Stomach (tissue), 19 donors: ENCODE measurements at places on chromosomes 7 and 10.

- H3K27me3 ChIP-seq = no peaks in the 10 kb centered on the region
- DNase-seq = peak; percentile 42
- peaks cover 42% of the 10 kb centered on the region for H3K4me1 ChIP-seq
- peak overlapping the region; percentile 52 for H3K27ac ChIP-seq
- H3K4me3 ChIP-seq = no peak overlapping the region
These were observed 140.1 kb downstream of the GLI3 start for GRCh38 chr7:42096681-42097561.

DNA sequence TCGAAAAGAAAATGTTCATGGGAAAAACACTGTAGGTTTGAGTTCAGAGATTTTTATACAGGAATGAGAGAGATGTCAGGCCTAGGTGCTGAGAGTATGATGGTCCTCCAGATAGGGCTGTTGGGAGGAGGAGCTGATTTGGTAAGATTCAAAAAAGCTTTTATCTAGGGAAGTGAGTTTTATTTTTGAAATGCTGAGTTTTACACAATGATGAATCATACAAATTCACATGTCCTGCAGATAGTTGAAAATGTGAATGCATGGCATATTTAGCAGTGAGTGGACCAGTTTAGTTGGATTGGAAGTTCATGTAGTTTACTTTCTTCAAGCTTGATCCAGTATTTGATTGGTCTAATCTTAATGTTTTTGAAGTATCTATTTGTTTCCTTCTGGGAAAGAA is 154.8 kb downstream of the LRRC4 start:
- no peaks in the 10 kb centered on the region for H3K4me1 ChIP-seq
- no peak overlapping the region for H3K27ac ChIP-seq
- no peak for DNase-seq
- no peak overlapping the region for H3K4me3 ChIP-seq
- H3K36me3 ChIP-seq = no peaks in the 10 kb centered on the region
- H3K27me3 ChIP-seq = no peaks in the 10 kb centered on the region

DNA sequence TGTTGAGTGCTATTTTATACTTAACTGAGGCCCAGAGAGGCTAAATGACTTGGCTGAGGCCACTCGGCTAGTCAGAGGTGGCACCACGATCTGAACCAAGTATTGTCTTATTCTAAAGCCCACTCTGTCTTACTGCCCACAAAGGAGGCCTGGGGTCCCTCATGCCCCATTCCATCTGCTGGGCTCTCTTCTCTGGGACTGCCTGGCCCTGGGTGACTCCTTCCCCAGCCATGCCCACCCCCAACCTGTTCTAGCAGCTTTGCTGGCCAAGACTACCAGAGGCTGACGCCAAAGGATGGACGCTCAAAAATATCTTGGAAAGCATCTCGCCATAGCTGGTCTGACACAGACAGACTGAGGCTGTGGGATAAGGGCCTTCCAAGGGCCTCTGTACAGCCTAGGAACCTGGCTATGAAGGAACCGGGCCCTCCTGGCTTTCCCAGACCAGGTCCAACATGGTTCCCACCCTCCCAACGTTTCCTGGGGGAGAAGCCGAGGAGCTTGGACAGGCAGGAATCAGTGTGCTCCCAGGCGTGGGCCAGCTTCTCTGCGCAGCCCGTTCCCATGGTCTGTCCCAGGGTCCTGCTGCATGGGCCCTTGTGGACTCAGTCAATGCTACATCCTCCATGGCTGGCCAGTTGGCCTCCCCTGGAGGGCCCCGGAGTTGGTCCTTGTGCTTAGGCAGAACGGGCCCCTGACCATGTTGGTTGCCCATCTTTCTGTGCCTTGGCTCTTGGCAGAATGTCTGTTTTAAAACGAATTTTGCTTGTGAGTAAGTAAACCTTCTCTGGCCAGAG is 11.7 kb downstream of the HSPA12A start:
- H3K27ac ChIP-seq = no peak overlapping the region
- no peaks in the 10 kb centered on the region for H3K27me3 ChIP-seq
- H3K4me3 ChIP-seq = no peak overlapping the region
- no peak for DNase-seq
- no peaks in the 10 kb centered on the region for H3K4me1 ChIP-seq

- peaks cover 51% of the 10 kb centered on the region for H3K4me1 ChIP-seq
- H3K27me3 ChIP-seq = no peaks in the 10 kb centered on the region
- DNase-seq = no peak
- no peaks in the 10 kb centered on the region for H3K36me3 ChIP-seq
These were observed 3.5 kb upstream of the LRMDA start for GRCh38 chr10:75427951-75428350.

- H3K4me1 ChIP-seq = no peaks in the 10 kb centered on the region
- H3K27ac ChIP-seq = no peak overlapping the region
- peaks cover 23% of the 10 kb centered on the region for H3K36me3 ChIP-seq
- H3K27me3 ChIP-seq = no peaks in the 10 kb centered on the region
These were observed 29.8 kb downstream of the UBE2D4 start for GRCh38 chr7:43956027-43956426.

GRCh38 chr10:13184730-13185514 is 23.6 kb downstream of the MCM10 start:
- H3K27me3 ChIP-seq = no peaks in the 10 kb centered on the region
- no peaks in the 10 kb centered on the region for H3K4me1 ChIP-seq
- DNase-seq = no peak
- H3K4me3 ChIP-seq = no peak overlapping the region
- H3K27ac ChIP-seq = no peak overlapping the region

DNA sequence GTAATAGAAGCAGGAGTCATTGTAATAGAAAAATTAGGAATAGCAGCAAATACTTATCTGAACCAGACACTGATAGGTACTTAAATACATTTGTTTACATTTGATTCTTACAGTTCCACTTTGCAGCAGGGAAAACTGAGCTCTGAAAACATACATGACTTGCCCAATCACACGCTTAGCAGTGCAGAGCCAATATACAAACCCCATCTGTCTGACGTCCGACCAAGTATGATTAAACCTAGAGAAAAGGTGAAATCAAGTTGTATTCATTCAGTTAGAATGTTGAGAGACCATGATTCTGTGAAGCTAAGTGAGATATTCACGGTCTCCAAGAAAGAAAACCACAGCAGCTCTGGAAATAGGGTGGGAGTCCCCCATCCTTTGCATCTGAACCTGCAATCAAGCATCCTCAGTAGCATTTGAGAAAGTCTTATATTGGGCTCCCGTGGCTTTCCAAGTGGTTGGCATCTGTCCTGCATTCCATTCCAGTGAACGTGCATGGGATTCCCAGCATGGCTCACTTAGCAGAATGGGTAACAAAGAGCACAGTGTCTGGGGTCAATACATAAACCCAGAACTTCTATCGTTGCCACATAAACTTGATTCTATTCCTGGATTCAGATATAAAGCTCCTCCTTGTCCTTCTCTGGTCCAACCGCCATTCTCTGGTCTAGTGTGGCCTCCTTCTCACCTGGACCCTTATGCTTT is 148.7 kb upstream of the RSU1 start:
- peak overlapping the region; percentile 16 for H3K27ac ChIP-seq
- peak; percentile 74 for DNase-seq
- no peak overlapping the region for H3K4me3 ChIP-seq
- no peaks in the 10 kb centered on the region for H3K36me3 ChIP-seq
- peaks cover 21% of the 10 kb centered on the region for H3K4me1 ChIP-seq

DNA sequence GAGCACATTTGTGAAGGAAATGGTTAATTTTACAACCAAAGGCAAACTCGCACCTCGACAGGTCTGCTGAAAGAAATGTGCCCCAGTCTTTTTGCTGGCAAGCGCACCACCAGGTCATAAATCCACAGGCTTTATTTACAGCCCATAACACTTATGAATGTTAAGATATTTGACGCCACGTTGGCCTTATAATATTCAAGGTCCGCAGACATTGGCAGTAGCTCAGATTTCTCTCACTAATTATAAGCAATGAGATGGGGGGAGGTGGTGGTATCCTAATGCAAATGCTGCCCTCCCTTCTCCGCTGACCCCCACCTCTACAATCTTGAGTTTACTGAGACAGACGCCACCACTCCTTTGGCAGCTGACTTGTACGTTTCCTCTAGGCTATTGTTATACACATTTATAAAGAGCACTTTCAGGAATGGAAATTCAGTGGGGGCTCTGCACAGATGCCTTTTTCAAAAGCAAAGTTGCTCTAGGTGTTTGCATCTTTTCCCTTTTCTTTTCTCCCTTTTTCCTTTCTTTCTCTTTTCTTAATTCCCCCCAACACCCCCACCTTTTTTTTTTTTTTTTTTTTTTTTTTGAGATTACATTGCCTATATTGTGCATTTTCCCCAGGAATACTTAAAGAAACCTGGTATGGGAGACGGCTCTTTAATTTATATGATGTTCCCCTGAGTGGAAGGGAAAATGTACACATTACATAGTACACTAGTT is 6.7 kb downstream of the TCF7L2 start:
- H3K36me3 ChIP-seq = no peaks in the 10 kb centered on the region
- H3K27ac ChIP-seq = peak overlapping the region; percentile 96
- H3K4me3 ChIP-seq = no peak overlapping the region

- no peaks in the 10 kb centered on the region for H3K27me3 ChIP-seq
- H3K4me3 ChIP-seq = no peak overlapping the region
- H3K27ac ChIP-seq = no peak overlapping the region
- no peaks in the 10 kb centered on the region for H3K36me3 ChIP-seq
- peaks cover 8% of the 10 kb centered on the region for H3K4me1 ChIP-seq
These were observed 79.6 kb upstream of the LRRC4 start for GRCh38 chr7:128110641-128111364.

DNA sequence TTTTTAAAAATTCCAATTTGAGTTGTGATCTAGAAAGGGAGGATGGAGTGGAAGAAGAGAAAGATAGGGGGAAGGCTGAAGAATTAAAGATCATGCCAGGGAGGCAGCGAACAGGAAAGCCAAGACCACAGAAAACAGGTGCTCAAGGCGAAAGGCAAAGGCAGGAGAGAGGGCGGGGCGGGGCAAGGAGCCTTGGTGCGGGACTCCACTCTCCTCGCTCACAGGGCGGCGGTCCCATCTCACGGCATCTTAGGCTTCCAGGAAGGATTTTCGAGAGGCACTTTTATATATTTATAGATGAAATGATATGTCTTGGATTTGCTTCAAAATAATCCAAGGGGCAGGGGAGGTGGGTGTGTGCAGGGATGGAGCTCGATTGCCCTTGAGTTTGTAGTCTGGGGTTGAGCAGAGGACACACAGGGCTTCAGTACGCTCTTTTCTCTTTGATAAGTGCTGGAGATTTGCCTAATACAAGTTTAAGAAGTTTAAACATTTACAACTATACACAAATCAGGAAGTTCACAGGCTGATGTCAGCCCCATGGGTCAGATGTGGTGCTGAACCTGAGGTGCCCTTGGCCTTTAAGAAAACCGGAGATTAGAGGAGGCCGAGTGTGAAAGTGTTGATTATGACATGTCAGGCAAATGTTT is 161.1 kb downstream of the PRKAG2 start:
- no peaks in the 10 kb centered on the region for H3K27me3 ChIP-seq
- H3K27ac ChIP-seq = peak overlapping the region; percentile 81
- H3K4me3 ChIP-seq = no peak overlapping the region
- H3K36me3 ChIP-seq = no peaks in the 10 kb centered on the region
- H3K4me1 ChIP-seq = peaks cover 19% of the 10 kb centered on the region

GRCh38 chr10:77357185-77357584 is 280.4 kb downstream of the KCNMA1 start:
- no peaks in the 10 kb centered on the region for H3K4me1 ChIP-seq
- no peak overlapping the region for H3K4me3 ChIP-seq
- no peak overlapping the region for H3K27ac ChIP-seq
- DNase-seq = no peak

GRCh38 chr10:63504145-63504881 is 16.9 kb upstream of the REEP3 start:
- H3K36me3 ChIP-seq = no peaks in the 10 kb centered on the region
- H3K4me3 ChIP-seq = no peak overlapping the region
- peaks cover 5% of the 10 kb centered on the region for H3K4me1 ChIP-seq
- DNase-seq = no peak
- no peak overlapping the region for H3K27ac ChIP-seq
- H3K27me3 ChIP-seq = no peaks in the 10 kb centered on the region

GRCh38 chr10:89343089-89343767 is 15.4 kb downstream of the IFIT3 start:
- H3K27ac ChIP-seq = no peak overlapping the region
- no peak overlapping the region for H3K4me3 ChIP-seq
- peaks cover 28% of the 10 kb centered on the region for H3K36me3 ChIP-seq
- H3K27me3 ChIP-seq = no peaks in the 10 kb centered on the region
- no peaks in the 10 kb centered on the region for H3K4me1 ChIP-seq
- no peak for DNase-seq

DNA sequence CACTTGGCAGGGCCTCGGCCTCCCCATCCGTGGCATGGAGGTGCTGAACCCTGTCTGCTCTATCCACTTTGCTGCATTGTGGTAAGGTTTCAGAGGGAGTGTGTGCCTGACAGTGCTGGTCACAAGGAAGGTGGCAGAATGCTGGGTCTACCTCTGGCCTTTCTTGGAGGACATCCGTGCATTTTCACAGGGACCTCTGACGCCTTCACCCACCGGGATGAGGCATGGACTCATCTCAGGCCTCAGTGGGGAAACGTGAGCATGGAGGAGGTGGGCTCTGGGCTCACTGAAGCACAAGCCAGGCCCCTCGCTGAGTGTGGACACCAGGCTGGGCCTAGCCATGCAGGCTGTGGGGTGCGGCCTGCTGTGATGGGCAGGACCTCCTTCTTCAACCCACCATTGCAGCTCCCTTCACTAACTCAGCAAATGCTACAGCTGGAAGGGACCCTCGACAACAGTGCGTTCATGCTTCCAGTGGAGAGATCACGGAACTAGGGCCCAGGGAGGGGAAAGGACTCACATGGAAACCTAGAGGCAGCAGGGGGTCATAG is 8.6 kb downstream of the TBATA start:
- no peaks in the 10 kb centered on the region for H3K27me3 ChIP-seq
- DNase-seq = peak; percentile 16
- H3K36me3 ChIP-seq = no peaks in the 10 kb centered on the region
- peaks cover 6% of the 10 kb centered on the region for H3K4me1 ChIP-seq

GRCh38 chr7:138097064-138097741 is 20.9 kb downstream of the AKR1D1 start:
- no peaks in the 10 kb centered on the region for H3K4me1 ChIP-seq
- peak; percentile 57 for DNase-seq
- H3K27me3 ChIP-seq = no peaks in the 10 kb centered on the region
- no peak overlapping the region for H3K27ac ChIP-seq

DNA sequence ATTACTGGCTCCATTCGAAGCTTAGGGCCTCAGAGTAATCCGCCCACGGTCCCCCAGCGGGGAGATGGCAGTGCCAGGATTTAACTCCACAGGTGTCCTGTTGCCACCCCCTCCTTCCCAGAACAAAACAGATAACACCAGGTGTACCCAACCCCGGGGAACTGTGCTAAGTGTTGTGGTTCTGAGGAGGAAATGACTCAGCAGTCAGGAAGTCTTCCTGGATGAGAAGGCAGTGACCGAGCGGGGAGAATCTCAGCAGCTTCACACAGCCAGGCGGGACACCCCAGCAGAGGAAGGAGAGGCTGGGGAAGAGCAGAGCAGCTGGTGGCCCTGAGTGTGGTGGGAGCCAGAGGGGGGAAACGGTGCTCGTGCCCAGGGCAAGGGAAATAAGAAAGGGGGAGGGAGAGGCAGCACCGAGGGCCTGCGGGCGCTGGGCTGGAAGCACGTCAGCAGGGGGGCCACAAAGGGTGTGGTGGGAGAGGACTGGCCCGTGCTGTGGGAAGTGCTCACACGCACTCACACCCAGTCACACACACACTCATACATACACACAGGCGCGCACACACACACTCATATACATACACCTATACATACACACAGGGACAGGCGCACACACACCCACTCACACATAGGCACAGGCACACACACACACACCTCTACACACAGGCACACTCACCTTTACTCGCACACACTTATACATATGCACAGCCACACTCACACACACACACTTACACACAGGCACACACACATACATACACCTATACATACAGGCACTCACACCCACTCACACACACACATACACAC is 59.8 kb upstream of the CHST15 start:
- H3K27ac ChIP-seq = peak overlapping the region; percentile 74
- peaks cover 57% of the 10 kb centered on the region for H3K4me1 ChIP-seq
- DNase-seq = peak; percentile 58
- no peaks in the 10 kb centered on the region for H3K36me3 ChIP-seq
- H3K4me3 ChIP-seq = no peak overlapping the region
